CD14-positive monocyte (primary cell): ENCODE measurements at places on chromosomes 3 and 15.

DNA sequence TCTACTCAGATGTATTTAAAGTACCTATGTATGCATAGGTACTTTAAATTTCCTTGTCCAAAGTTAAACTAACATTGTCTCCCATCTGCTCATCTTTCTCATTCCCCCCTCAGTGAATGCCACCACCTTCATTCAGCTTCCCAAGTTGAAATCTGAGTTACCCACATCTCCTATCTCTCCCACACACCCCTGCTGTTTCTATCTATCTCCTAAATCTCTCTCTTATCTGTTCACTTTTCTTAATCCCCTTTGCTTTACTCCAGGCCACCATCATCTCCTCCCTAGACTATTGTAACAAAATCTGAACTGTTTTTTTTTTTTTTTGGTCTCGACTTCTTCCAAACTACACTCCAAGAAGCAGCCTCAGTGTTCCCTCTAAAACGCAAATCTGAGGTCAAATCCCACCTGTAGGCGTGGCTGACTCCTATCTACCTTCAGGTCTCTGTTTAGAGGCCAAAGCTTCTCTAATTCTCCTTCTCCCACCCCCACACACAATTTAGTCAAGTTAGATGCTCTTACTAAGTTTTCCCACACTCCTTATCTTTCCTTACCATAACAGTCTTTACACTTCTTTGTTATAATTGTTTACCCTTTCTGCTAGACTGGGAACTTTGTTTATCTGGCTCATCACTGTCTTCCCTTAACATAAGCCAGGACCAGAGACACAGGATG lies 3.5 kb upstream of the NEO1 start:
- no peak for DNase-seq

DNA sequence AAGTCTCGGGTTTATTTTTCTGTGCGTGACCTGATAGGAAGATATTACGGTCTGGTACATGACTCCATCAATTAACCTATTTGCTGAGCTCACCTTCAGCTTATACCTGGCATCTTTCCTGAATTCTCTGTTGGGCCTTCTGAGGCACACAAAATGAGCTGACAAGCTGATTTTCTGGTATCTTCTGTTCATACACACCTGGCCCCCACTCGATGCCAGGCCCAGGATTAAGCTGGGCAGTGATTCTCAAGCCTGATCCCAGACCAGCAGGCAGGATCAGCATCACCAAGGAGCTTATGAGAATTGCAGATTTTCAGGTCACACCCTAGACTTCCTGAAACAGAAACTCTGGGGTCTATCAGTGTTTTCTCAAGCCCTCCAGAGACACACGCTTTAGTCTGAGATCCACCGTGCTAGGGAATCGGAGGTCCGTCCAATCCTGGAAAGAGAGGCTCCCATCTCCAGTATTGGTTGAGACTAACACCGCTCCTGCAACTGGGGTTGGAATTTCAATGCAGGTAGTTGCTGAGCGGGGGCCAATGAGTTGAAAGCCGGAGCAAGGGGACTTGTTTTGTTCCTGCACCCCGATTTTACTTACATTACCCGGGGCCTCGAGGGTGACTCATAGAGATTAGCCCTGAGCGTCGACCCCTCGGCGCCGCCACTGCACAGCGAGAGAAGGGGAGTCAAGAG lies 636 bp upstream of the EIF1B start:
- no peak for DNase-seq

- no peak for DNase-seq
Measured at GRCh38 chr3:110815008-110815583, 256.5 kb upstream of the NECTIN3 start.

DNA sequence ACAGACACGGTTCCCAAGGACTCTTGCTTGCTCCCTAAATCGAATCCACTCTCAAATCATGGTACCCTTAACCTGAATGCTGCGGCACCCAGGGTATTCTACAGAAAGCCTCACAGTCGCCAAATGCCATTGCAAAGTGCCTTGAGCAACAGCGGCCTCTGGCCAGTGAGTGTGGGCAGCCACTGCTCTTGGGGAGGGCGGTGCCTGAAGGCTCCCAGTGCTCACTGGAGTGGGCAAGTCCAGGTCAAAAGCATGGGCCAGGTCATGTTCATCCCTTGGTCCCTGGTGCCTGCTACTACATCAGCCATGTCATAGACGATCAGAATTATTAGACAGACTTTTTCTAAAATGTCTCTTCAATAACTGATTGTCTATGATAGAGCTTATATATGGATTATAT lies 82.5 kb downstream of the ADAMTS17 start:
- DNase-seq: no peak

DNA sequence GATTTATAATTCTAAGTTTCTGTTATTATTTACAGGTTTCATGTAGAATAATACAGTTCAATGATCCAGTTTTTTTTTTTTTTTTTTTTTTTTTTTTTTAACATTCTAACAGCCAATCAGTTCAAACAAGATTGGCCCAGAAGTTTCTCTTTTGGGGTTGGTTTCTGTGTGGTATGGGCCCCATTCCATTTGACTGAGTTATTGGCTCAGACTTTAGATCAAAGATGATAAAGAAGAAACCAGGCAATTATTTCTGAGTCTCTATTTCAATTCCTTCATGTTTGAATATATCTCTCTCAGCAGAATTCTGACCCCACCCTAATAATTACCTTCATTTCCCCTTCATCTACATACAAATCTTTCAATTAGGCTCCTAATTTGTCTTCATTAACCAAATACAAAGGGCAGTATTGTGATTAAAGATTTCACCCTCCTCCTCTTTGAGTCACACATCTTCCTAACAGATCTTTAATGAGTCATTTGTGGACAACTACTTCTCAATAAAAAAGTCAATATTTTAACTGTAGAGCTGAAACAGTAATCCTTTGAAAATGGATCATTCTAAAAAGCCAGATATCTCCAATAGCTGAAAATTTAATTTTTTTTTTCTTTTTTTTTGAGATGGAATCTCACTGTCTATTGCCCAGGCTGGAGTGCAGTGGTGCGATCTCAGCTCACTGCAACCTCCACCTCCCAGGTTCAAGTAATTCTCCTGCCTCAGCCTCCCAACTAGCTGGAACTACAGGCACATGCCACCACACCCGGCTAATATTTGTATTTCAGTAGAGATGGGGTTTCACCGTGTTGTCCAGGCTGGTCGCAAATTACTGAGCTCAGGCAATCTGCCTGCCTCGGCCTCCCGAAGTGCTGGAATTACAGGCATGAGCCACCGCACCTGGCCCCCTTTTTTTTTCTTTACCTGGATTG lies 878.8 kb downstream of the NAALADL2 start:
- no peak for DNase-seq

DNA sequence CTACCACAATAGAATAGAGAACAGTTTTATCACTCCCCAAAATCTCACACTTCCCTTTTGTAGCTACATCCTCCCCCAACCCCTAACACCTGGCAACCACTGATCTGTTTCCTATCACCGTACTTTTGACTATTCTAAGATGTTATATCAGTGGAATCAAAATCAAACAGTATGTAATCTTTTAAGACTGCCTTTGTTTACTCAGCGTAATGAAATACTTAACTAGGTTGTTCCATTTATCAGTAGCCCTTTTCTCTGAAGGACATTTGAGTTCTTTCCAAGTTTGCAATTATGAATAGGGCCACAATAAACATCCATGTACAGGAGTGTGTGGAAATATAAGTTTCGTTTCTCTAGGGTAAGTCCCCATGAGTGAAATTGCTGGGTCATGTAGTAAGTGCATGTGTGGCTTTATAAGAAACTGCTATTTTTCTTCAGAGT lies 372.3 kb downstream of the SV2B start:
- no peak for DNase-seq

GRCh38 chr15:88810446-88810845 lies 7.2 kb downstream of the ACAN start:
- DNase-seq: no peak

- no peak for DNase-seq
Measured at GRCh38 chr3:195879416-195880036, 28.8 kb downstream of the TNK2 start.

GRCh38 chr3:101072300-101072699 lies 79.1 kb upstream of the ABI3BP start:
- no peak for DNase-seq

DNA sequence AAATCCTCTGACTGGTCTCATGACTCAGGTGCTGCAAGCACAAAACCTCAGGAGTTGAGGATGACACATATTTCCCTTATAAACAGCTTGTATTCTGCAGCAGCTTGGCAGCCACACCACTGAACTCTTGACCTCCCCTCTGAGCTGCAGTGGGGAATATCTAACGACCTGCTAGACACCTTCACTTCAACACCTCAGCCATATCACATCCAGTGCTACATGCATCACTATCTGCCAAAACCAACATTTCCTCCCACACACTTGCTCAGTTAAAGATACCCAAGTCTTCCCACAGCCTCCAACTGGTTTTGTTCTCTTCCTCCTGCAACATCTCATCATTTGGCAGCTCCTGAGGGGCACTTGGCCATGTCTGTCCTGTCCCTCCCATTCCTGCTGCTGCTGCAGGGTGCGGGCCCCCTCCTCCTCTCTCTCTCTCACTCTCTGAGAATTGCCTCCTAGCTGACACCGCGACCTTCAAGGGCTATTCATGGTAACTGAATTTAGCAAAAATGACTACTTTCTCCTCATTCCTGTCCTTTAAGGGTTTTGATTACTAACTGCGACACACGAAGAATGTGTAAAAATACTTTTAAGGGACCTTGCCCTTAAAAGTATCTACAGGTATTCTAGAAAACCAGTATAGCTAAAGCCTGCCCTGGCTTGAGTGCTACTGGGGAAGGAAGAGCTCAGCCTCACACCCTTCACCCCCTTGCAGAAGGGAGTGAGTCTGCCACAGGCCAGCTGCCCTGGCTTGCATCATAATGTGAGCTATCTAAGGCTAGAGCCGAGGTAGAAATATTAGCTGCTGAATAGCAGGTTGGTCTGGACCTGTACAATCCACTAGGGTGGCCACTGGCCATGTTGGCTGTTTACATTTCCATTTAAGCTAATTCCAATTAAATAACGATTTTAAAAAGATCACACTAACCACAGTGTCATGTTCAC lies 5.0 kb upstream of the CCR9 start:
- no peak for DNase-seq

DNA sequence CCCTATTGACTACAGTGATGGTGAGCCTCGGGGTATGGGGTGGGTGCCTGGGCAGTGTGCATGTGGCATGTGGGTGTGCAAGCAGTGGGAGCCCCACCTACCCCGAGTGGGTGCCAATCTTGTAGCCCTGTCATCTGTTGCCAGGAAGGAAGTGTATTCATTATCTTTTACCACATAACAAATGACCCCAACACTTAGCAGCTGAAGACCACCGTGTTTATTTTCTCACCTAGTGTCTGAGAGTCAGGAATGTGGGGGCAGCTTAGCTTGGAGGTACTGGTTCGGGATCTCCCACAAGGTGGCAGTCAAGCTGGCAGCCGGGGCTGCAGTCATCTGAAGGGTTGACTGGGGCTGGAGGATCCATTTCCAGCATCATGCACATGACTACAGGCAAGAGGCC lies 21.7 kb downstream of the XYLB start:
- DNase-seq: no peak

- DNase-seq: no peak
Measured at GRCh38 chr3:119659606-119660291, 640 bp downstream of the POPDC2 start.

- no peak for DNase-seq
Measured at GRCh38 chr3:169841171-169841570, 28.5 kb upstream of the LRRC34 start.

DNA sequence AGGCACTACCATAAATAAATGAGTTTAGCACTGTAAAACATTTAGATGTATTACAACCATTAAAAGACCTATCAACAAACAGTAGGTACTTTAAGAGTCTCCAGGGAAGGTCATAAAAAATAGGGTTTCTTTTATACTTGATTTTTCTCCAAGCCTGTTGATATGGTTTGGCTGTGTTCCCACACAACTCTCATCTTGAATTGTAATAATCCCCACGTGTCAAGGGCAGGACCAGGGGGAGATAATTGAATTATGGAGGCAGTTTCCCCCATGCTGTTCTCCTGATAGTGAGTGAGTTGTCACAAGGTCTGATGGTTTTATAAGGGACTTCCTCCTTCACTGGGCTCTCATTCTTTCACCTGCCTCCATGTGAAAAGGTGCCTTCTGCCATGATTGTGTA lies 468.9 kb upstream of the UBE2E2 start:
- peak; percentile 13 for DNase-seq

GRCh38 chr3:186682812-186683211 lies 17.0 kb downstream of the HRG start:
- DNase-seq: no peak

DNA sequence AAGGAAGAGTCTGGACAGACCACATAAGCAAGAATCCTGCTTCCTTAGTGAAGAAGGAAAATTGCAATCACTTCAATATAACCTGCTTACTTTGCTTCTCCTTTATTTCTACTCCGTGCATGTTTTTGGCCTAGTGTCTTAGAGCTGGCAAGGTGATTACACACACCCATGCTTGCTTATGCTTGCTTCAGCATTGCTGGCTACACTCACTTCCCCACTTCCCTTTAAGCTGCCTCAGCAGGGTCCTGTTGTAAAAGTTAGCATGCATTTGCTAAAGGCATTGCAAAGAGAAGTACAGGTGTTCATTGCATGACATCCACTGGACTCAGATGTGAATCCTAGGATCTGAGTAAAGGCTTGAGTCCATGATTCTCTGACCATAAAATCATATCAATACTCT lies 47.5 kb upstream of the STT3B start:
- DNase-seq: no peak

DNA sequence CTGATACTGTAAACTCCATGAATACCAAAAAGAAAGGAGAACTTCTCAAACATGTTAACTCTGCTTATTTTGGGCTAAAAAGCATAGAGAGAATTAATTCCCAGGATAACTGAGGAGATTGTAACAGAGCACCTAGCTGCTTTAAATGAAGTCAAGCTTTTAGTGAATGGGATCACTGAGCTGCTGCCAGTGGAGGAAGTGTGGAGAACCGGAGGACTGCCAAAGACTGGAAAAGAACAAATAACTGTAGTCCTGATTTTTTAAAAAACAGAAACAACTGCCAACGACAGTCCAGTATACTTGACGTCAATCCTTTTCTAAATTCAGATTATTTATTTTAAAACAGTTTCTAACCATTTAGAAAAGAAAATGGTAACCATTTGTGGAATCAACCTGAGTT lies 3.3 kb downstream of the C3orf70 start:
- DNase-seq: no peak

DNA sequence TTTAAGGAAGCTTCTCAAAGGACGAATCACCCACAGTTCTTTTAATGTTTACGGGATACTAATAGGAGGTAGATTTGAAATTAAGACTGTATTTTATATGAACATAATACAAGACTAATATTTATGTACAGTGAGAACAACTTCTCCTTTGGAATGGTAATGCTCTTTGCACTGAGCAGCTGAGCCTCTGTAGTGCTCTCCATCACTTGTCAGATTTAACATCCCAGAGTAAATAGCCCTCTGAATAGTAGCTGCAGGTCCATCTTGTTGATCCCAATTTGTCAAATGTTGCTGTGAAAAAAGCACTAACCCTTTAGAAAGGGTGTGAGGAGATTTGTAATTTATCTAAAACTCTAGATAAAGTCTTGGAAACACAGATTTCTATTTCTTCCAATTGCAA lies 351.4 kb upstream of the KCNMB2 start:
- DNase-seq: no peak

- DNase-seq: no peak
Measured at GRCh38 chr3:170806676-170807075, 63.3 kb downstream of the RPL22L1 start.

GRCh38 chr3:171348121-171348520 lies 112.1 kb downstream of the TNIK start:
- DNase-seq: no peak

- DNase-seq: no peak
Measured at GRCh38 chr15:57494581-57494980, 97.1 kb upstream of the MYZAP start.
